ENCODE measurements at places on chromosomes 6 and 20. TPM values are rescaled to one million over a fixed set of nuclear protein-coding genes. Genes with fewer than 3 reads are reported as not detected.

The CALHM6 gene
- total RNA-seq: not detected

The AVP gene
- total RNA-seq: not detected

The TCEA2 gene
- total RNA-seq: 20.7 TPM

The VGLL2 gene
- not detected for total RNA-seq

The MOXD1 gene
- 15.1 TPM for total RNA-seq

The PNPLA1 gene
- total RNA-seq: not detected

The DYNLT1 gene
- 99.9 TPM for total RNA-seq

The PAK5 gene
- total RNA-seq: not detected

The OR2H2 gene
- not detected for total RNA-seq

The PRR18 gene
- not detected for total RNA-seq

The MRPS10 gene
- 66.5 TPM for total RNA-seq

The BAG2 gene
- 32.8 TPM for total RNA-seq

The DIDO1 gene
- total RNA-seq: 47.5 TPM

The HLA-DMB gene
- 1.7 TPM for total RNA-seq

The WFDC2 gene
- not detected for total RNA-seq

The GSTA2 gene
- not detected for total RNA-seq

The KCNK17 gene
- total RNA-seq: not detected

The TMEM244 gene
- total RNA-seq: not detected

The POM121L2 gene
- not detected for total RNA-seq

The BNIP5 gene
- not detected for total RNA-seq

The SOX18 gene
- total RNA-seq: under 0.01 TPM

The KHDC1L gene
- 0.43 TPM for total RNA-seq

The C6orf52 gene
- total RNA-seq: not detected

The SLC22A3 gene
- total RNA-seq: 1.3 TPM

The CPNE5 gene
- 0.32 TPM for total RNA-seq

The ZSWIM1 gene
- total RNA-seq: 8.1 TPM

The CNBD2 gene
- 4.5 TPM for total RNA-seq

The BPIFB4 gene
- total RNA-seq: not detected

The LZTS3 gene
- total RNA-seq: 13.8 TPM

The GUCA1A gene
- total RNA-seq: not detected
